Activated CD4-positive, alpha-beta T cell treated with anti-CD3 and anti-CD28 coated beads, Interleukin-2, amount 10 ng/mL, durations not matched to agents 7 days and 5 days (primary cell): ENCODE measurements at places on chromosomes 12 and 14.

GRCh38 chr14:34129927-34130552 lies 179.2 kb upstream of the EGLN3 start:
- DNase-seq = no peak

- DNase-seq = no peak
Observed at GRCh38 chr14:77225254-77225653, 43.7 kb downstream of the TMEM63C start.

DNA sequence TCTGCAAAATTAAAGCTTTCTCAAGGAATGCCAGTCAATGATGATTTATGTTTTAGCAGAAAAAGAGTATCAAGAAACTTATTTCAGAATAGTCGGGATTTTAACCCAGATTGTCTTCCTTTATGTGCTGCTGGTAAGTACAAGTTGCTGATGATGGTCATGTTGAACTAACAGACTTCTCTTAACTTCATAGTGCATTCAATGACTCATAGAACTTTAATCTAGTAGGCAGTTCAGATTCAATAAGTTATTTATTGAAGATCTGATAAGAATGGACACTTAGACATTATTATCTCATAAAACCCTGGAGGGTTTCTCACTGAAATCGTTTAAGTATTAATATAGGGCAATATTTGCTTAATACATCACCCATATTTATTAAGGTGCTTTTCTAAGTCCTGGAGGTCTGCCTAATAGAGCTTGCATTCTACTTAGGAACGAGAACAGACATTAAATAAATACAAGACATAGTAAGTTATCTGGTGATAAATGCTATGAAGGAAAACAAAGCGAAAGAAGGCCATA lies 33.8 kb downstream of the TOGARAM1 start:
- DNase-seq = no peak

- no peak for DNase-seq
Observed at GRCh38 chr12:110498984-110499706, 2.8 kb downstream of the VPS29 start.

DNA sequence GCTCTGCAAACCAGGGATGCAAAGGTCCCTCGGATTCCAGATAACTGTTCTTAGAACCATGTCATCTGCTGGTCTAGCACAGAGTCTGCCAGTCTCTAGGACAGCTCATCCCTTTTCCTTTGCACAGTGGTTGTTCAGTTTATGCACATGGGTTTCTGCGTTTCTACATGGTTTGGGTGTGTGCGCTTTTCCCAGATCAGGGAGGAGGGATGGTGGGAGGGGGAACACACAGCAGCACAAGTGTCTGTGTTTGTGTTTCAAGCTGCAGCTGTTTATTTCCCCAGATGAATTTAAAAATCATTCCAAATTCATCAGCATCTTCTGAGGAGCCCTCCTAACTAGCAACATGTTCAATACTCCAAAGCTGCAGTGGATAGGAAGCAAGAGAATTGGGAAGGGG lies 45.4 kb downstream of the ANO2 start:
- DNase-seq = no peak

GRCh38 chr14:75299059-75299458 lies 20.4 kb downstream of the FOS start:
- no peak for DNase-seq

DNA sequence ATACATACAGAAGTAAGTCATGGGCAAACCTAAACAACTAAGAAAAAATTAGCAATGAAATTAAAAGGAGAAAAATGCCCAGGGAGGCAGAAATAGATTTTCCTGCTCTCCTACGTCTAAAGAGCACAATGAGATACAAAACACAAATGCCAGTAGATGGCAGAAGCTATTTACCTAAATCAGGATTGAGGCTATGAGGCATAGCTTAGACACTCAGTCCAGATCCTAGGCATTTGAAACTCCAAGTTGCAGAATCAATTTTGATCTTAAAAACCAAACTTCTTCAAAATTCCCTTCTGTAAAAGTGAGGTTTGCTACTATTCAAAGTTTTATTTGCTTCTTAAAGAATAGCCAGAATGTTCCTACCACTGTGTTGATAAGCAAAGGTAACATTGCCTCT lies 368.6 kb downstream of the DAD1 start:
- no peak for DNase-seq

DNA sequence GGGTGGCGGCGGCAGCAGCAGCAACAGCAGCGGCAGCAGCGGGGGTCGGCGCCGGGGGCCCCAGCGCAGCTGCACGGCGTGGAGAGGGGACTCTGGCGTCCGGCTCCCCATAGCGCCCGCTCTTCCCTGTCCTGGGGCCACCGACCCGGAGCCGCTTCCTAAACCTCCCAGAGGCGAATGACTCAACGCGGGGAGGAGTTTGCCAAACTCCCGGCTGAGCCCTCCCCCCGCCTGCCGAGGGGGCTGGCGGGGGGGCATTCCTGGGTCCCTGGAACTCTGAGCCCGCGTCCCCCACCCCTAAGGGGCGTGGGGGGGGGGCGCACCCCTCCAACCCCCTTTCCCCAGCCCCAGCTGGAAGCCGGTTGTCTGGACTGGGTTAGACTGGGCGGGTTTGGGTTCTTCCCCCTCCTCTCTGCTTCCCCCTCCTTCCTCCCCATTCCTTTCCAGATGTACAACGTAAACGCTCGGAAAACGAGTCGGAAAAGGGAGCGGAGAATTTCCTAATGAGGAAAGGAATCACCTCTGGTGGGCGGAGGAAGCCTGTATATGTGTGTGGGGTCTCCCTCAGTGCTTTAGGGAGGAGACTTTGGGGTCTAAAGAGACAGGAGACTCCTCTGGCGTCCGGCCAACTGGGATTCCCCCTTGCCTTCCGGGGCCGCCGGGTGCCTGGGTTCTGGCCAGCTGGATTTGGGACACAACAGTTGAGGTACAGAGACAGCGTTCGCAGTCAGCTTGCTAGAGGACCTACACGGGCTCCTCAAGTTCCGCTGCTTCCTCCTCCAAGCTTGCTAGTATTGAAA lies at the start of gene ITGA5:
Gene ITGA5 (minus strand): TSS at position 179 of the 800 bp plus-strand sequence. CDS start 68 bp downstream, at position 111.
- peak; percentile 36 for DNase-seq

GRCh38 chr14:75132382-75133086 lies 5.7 kb upstream of the NEK9 start:
- peak; percentile 79 for DNase-seq

DNA sequence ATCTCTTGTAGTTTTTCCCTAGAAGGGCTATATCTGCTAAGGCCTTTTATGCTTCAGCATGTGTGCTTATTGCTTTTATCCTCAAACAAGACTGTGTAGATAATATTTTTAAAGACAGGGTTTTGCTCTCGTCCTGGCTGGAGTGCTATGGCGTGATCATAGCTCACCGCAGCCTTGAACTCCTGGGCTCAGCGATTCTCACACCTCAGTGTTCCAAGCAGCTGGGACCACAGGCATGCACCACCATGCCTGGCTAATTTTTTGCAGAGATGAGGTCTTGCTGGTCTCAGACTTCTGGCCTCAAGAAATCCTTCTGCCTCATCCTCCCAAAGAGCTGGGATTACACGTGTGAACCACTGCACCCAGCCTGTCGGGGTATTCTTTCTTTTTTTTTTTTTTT lies 137.3 kb upstream of the SCAF11 start:
- DNase-seq = no peak

DNA sequence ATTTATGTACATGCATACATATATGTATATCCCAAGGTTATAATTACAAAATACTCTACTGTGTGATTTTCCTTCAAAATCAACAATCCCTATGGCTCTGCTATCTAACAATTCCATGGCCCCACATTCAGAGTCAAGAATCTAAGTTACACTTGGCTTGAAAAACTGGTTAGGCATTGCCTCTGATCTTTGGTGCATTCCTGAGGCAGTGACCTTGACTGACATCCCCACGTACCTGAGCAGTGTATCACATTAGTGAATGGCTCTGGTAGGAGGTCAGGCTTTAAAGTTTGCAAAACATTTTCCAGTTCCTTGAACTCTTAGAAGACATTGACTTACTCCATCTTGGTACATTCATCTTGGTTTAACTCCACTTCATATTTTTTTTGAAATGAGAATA lies 8.5 kb upstream of the STON2 start:
- no peak for DNase-seq

DNA sequence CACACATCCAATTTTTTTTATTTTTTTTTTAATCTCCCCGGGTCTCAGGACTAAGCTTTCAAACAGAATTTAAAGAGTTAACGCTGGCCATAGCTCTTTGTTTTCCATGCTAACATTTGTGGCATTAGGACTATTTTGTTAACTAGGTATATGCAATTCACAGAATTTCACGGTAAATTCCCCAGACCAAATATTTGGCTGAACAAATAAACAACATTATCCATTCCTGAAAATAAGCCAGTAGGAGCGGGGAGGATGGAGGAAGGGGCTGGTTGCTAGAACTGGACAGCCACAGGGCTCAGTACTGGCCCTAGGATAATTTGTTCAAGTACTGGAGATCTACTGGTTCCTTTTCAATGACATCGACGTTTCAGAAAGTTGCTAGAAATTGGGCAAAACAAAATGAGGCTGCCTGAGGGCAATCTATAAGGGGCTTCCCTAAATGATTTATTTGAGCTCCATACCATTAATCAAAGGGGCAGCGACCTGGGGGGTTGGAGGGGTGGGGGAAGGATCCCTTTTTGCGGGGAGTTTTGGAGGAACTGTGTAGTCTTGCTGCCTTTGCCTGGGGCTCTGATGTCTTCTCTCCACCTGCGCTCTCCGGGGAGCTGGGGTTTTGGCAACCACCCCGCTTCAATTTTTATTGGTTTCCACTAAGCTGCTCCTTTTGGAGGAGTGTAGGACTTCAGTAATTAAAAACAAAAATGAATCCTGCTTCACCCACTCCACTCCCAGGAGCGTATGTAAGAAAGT lies 9.0 kb downstream of the BMP4 start:
- no peak for DNase-seq

GRCh38 chr12:58668871-58669270 lies 251.4 kb downstream of the LRIG3 start:
- no peak for DNase-seq

- DNase-seq = peak; percentile 10
Observed at GRCh38 chr14:74459289-74459946, 33.4 kb upstream of the SYNDIG1L start.

DNA sequence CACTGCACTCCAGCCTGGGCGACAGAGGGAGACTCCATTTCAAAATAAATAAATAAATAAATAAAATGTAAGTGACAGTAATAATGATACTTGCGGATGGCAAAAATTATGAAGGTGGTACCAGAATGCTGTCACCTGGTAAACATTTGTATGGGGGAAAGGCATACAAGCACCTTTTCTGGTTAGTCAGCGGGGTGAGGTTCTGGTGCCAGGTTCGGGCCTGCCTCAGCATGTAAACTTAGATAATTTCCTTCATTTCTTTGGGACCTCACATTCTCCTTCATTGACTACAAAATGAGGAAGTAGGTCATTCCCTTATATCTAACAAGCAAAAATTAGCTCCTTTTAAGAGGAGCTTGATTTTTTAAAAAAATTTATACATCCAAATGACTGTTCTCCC lies 10.8 kb downstream of the VTI1B start:
- no peak for DNase-seq

DNA sequence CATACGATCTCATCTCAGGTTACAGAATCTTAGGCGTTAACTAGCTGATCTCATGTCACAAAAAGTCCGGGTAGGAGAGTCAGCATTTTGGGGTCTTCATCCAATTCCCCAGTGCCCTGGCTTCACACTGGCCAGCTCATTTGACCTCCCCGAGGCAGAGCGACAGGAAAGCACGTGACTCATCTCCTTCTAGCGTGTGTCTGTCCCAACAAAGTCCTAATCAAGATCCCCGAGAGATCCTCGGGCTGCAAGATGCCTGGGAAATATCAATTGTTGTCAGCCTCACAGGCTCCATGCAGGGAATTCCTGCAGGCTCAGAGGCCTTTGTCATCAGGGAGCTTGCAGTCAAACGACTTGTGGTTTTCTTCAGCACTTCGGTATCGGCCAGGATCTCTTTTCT lies 57.5 kb downstream of the ZNF664 start:
- DNase-seq = no peak

- no peak for DNase-seq
Observed at GRCh38 chr14:28482251-28483040, 284.1 kb upstream of the FOXG1 start.

- DNase-seq = no peak
Observed at GRCh38 chr14:98069712-98070171, 1202.3 kb downstream of the BCL11B start.

DNA sequence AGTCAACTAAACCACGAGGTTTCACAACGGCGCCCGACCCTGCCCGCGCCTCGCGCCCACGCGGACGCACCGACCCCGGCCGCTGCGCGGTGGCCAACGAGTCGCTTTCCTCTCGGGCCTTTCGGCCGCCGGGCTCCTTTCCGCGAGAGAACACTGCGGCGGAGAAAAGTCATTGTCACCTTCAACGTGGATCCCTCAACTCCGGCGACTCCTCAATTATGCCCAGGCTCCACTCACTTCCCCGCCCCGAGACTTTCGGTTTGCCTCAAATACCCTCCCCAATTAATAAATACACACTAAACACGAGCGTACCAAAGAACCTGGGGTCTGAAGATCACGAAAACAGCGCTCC lies 450 bp downstream of the SINHCAF start:
- no peak for DNase-seq

GRCh38 chr14:64225151-64225757 lies 68.9 kb downstream of the ESR2 start:
- no peak for DNase-seq

- no peak for DNase-seq
Observed at GRCh38 chr14:56461276-56462275, 118.0 kb upstream of the TMEM260 start.

GRCh38 chr14:79840103-79840502 lies 371.2 kb downstream of the DIO2 start:
- DNase-seq = no peak

DNA sequence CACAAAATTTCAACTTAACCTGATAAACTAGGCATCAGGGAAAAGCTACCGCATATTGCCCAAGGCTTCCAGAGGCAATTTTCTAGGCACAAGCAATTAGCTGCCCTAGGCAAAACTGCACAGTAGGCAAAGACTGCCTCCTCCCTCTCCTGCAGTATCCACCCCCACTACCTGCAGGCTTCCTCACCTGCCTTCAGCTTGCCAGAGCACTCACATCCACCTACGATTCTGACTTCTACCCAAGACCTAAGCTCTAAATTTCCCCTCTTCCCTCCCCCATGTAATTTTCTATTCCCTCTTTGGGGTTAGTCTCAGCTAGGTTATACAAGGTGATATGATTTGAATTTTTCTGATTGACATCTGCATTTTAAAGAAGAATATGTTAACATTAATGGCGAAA lies 21.9 kb upstream of the CCDC196 start:
- no peak for DNase-seq

GRCh38 chr12:102350070-102350469 lies 130.3 kb downstream of the IGF1 start:
- DNase-seq = no peak
